ENCODE measurements at places on chromosomes 4 and X. TPM values are rescaled to one million over a fixed set of nuclear protein-coding genes. Genes with fewer than 3 reads are reported as not detected.

- no peaks in the 10 kb centered on the region for H3K27me3 ChIP-seq
- no peak for DNase-seq
- H3K4me1 ChIP-seq: no peaks in the 10 kb centered on the region
- no peak overlapping the region for H3K27ac ChIP-seq
- H3K36me3 ChIP-seq: no peaks in the 10 kb centered on the region
- no peak overlapping the region for H3K4me3 ChIP-seq
Measured at GRCh38 chr4:188145601-188146000, 6.4 kb downstream of the TRIML1 start.

DNA sequence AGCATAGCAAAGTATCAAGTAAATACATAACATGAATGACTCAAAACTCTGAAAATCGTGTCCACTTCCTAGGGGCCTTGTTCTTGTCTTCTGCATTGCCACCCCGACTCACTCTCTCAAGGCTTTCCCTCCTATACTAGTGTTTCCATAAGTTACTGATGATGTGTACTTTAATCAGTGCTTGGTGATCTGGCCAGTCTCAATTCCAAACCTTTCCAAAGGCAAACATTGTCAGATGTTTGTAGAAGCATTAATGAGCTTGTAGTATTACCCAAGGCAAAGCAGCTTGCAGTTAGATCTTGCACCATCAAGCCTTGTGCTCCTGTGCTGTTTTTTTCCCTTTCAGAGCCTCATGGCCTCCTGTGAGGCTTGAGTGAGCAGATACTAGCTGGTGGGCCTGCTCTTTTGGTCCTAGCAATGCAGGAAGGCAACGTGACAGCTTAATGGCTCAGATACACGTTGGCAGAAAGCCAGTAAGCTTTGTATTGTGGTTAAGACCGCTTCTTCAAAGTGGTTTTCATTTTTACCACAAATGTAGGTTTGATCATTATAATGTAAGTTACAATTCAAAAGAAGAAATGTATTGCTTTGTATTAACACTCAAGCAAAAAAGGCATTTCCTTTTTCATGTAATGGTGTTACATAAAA is 51.8 kb downstream of the RBPJ start:
- no peaks in the 10 kb centered on the region for H3K36me3 ChIP-seq
- no peak overlapping the region for H3K4me3 ChIP-seq
- H3K4me1 ChIP-seq: peaks cover 5% of the 10 kb centered on the region
- H3K27me3 ChIP-seq: no peaks in the 10 kb centered on the region
- no peak for DNase-seq

The TLR2 gene
- 15.6 TPM for total RNA-seq

The SMR3B gene
- not detected for total RNA-seq

DNA sequence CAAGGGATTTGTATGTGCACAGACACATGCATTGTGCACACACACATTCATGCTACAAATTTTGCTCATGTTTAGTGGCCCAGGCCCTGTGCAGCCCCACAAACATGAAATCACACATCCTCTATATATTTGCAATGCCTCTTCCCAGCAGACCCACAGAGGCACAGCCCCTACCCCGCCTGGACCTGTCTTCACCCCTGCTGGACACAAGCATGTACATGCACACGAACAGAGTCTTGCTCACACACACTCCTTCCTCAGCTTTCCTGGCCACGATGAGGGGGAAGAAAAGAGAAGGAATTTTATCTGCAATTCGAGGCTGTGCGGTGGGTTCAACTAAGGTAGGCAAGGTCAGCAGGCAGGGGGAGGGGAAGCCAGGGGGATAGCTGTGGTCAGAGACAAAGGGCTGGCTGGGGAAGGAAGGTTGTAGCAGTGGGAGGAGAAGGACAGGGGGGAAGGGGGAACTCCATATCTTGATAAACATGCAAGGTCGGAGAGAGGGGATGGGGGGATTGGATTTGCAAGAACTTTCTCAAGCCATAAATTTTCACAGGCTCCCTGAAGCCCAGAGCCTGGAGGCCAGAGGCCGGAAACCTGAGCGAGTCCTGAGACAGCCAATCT is 156.4 kb downstream of the EFNB1 start:
- DNase-seq: no peak
- no peaks in the 10 kb centered on the region for H3K4me1 ChIP-seq
- H3K27ac ChIP-seq: no peak overlapping the region

DNA sequence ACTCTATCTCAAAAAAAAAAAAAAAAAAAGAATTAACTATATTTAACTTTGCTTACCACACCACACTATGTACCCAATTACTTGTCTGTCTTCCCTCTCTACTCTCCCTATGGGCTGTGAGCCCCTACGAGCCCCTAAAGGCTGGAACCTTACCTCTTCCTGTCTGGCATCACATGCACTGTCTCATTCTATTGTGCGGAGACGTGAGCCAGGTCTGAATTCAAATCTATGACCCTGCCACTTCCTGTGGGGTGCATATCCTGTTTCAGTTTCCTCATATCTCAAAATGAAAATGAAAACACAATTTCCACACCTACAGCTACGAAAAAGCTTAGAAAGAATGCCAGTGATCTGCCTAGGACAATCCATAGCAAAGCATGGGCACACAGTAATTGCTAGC is 42.9 kb upstream of the HS3ST1 start:
- no peaks in the 10 kb centered on the region for H3K27me3 ChIP-seq
- H3K36me3 ChIP-seq: no peaks in the 10 kb centered on the region
- H3K4me3 ChIP-seq: no peak overlapping the region

DNA sequence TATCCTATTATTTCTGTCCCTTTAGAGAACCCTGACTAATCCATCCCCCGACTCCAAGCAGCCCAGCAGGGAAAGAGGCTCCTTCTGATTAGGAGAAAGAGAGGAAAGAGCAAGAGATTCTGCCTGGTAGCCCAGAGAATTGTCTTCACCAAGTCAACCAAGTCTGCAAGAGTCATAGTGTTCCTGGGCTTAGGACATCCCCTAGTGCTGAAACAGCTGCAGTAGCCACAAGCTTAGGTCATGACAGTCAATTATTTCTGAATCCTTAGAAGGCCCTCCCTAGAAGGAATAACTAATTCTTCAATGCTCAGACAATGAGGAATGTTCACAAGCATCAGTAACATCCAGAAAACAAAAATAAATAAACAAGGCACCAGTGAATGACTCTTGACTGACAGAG is 480.3 kb upstream of the GRIA3 start:
- no peak for DNase-seq
- H3K27me3 ChIP-seq: no peaks in the 10 kb centered on the region
- no peaks in the 10 kb centered on the region for H3K4me1 ChIP-seq
- H3K4me3 ChIP-seq: no peak overlapping the region
- H3K36me3 ChIP-seq: no peaks in the 10 kb centered on the region

The SLC7A11 gene
- 0.17 TPM for total RNA-seq

The CHST7 gene
- 13.2 TPM for total RNA-seq

DNA sequence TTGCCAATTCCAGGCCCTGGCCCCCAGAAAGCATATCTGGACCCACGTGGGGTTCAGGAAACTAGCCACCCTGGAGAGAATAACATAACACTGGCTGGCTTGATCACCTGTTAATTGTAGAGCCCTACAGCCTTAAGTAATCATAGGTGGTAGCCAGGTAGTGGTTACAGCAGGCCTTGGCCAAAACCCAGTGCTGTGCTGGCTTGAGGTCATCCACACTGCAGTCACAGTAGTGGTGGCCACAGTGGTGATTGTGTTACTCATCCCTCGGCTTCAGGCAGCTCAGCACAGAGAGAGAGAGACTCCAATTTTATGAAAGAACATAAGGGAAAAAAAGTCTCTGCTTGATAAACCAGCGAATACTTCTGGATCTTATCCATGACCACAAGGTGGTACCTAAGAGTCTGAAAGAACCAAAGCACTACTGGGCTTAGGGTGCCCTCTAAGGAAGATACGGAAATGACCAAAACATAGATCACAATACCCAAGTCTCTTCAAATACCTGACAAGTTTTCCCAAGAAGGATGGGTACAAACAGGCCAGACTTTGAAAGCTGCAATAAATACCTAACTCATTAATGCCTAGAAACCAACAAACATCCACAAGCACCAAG is 46.6 kb upstream of the CDX4 start:
- no peak overlapping the region for H3K27ac ChIP-seq
- no peak for DNase-seq
- H3K4me1 ChIP-seq: peaks cover 21% of the 10 kb centered on the region
- no peaks in the 10 kb centered on the region for H3K36me3 ChIP-seq

The MAGEA2B gene
- not detected for total RNA-seq

DNA sequence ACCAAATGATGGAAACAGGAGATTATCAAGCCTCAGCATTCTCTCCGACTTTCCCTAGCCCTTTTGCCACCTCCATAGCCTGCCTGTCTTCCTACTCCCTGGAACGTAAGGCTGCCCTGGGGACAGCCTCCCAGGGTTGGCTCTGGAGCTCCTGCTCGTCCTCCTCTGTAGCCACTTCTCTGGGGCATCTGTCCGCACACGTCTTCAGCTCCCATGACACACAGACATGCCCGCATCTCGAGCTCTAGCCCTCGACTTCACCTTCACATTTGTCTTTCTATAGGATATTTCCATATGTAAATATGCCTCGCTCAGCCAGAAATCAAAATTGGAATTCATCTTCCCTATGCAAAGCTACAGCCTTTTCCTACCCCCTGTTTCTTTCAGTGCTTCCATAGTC is 67.7 kb downstream of the TSC22D3 start:
- H3K27ac ChIP-seq: no peak overlapping the region
- no peaks in the 10 kb centered on the region for H3K27me3 ChIP-seq
- no peaks in the 10 kb centered on the region for H3K36me3 ChIP-seq
- H3K4me1 ChIP-seq: no peaks in the 10 kb centered on the region

DNA sequence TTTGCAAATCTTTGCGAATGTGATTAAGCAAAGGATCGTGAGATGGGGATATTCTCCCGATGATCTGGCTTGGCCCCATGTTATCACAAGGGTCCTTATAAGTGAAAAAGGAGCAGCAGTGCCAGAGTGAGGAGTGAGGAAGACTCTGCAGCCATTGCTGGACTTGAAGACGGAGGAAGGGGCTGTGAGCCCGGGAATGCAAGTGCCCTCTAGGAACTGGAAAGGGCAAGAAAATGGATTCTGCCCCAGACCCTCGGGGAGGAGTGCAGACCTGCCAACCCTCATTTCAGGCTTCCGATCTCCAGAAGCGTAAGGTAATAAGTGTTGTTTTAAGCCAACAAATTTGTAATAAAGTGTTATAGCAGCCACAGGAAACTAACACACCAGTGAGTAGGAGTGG is 76.3 kb downstream of the EVC start:
- no peak overlapping the region for H3K27ac ChIP-seq
- H3K27me3 ChIP-seq: no peaks in the 10 kb centered on the region
- no peak for DNase-seq
- H3K36me3 ChIP-seq: peaks cover 4% of the 10 kb centered on the region
- no peaks in the 10 kb centered on the region for H3K4me1 ChIP-seq
- H3K4me3 ChIP-seq: no peak overlapping the region

GRCh38 chr4:148831945-148832344 is 389.7 kb upstream of the NR3C2 start:
- H3K4me1 ChIP-seq: no peaks in the 10 kb centered on the region
- no peak for DNase-seq
- no peaks in the 10 kb centered on the region for H3K36me3 ChIP-seq
- H3K4me3 ChIP-seq: no peak overlapping the region

DNA sequence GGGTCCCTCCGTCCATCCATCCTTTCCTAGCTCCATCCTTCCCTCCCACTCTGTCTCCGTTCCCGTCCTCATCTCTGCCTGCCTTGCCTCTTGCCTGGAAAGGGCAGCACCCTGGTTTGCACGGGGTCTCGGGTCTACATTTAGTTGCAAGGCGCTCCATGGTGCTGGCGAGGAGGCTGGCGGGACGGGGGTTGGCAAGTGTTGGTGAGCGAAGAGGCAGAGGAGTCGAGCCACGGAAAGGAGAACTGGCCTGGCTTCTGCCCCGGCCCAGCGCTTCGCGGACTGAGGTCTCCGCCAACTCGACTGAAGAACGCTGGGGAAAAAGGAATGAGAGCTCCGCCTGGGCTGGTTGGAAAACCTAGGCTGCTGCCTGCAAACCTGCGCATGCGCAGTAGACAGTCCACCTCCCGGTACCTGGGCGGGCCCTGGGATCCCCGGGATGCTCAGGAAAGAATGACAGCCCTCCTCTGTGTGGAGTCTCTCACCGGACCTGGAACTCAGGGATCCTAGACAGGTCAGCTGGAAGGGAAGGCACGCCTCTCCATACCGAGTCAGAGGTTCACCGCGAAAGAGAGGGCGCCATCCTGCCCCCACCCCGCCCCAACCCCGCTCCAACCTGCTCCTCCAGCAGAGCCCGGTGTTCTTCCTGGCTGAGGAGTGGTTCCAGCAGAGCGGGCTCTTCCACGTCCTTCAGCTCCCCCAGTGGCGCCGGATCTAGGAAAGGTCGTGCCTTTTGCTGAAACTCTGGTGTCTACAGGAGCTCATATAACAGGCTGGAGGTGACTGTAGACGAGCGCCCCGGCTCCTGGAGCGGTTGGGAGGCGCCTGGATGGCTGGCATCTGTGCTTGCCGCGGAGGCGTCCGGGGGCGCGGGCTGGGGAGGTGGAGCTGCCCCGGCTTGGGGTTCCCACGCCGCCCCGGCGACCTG is 6.0 kb downstream of the FRG2 start:
- no peaks in the 10 kb centered on the region for H3K27me3 ChIP-seq
- no peak for DNase-seq
- H3K4me1 ChIP-seq: peaks cover 5% of the 10 kb centered on the region

- no peak overlapping the region for H3K4me3 ChIP-seq
- H3K36me3 ChIP-seq: no peaks in the 10 kb centered on the region
Measured at GRCh38 chr4:55343887-55344286, 2.2 kb upstream of the SRD5A3 start.
